Suprapubic skin (tissue), 4 donors: ENCODE measurements at places on chromosomes 16 and 17. TPM values are rescaled to one million over a fixed set of nuclear protein-coding genes. Genes with fewer than 3 reads are reported as not detected.

DNA sequence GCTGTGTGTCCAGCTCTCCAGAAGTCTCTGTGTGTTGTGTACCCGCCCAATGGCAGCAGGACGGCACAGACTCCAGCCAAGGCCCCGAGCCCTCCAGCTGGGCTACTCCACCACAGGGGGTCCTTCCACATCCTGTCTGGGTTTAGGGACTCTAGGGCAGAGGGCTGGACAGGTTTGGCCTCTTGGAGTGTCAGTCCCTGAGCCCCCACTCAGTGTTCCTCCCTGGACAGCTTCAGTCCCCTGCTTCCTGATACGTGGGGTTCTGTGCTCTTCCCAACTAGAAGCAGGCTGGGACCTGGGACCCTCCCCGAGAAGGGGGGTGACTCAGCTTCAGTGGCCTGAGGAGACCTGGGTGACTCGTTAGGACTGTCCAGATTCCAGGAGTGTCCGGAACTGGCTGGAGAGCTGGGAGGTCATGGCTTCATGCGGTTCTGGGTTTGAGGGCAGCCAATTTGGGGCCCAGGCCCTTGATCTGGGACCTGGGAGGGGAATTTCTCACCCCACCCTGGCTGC is 4.2 kb downstream of the CDK3 start:
- H3K27ac ChIP-seq: peak overlapping the region; percentile 11
- no peaks in the 10 kb centered on the region for H3K27me3 ChIP-seq
- peaks cover 52% of the 10 kb centered on the region for H3K36me3 ChIP-seq
- no peak overlapping the region for H3K4me3 ChIP-seq
- DNase-seq: no peak

DNA sequence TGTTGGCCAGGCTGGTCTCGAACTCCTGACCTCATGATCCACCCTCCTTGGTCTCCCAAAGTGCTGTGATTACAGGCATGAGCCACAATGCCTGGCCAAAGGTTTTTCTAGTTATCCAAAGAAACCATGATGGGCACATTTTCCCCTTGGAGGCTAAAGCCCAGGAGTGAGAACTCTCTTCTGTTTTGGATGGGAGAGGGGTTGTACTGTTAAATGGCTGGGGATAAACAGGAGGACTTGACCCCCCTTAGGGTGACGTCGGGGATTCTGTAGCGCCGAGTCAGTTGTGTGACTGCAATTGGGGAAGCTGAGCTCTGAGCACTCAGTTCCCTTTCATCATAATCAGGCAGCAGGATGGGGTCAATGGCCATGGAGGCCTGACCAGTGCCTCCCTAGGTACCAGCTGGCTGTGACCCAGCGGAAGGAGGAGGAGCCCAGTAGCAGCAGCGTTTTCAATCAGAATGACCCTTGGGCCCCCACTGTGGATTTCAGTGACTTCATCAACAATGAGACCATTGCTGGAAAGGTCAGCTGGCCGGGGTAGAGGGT is 4.1 kb downstream of the AOC3 start:
- peak; percentile 34 for DNase-seq
- H3K27ac ChIP-seq: no peak overlapping the region
- H3K4me1 ChIP-seq: peaks cover 5% of the 10 kb centered on the region
- no peaks in the 10 kb centered on the region for H3K27me3 ChIP-seq
- H3K36me3 ChIP-seq: no peaks in the 10 kb centered on the region
- H3K4me3 ChIP-seq: no peak overlapping the region

DNA sequence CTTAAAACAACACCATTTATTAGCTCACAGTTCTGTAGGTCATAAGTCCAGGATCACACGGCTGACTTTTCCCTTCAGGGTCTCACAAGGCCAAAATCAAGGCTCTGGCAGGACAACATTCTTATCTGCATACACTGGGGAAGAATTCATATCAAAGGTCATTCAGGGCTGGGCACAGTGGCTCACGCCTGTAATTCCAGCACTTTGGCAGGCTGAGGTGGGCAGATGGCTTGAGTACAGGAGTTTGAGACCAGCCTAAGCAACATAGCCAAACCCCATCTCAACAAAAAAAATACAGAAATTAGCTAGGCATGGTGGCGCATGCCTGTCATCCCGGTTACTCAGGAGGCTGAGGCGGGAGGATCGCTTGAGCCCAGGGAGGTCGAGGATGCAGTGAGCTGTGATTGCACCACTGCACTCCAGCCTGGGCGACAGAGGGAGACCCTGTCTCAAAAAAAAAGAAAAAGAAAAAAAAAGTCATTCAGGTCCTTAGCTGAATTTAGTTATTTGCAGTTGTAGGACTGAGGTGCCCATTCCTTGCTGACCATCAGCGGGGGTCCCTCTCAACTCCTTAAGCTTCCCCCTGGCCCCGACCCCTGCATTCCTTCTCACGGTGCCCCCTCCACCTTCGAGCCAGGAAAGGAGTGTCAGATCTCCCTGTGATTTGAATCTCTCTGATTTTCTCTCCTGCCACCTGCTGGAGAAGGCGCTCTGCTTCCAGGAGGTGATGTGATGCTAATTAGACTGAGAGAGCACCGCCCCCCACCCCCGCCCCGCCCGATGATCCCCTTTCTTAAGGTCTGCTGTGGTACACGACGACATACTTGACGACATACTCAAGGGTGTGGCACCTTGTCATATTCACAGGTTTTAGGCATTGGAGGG is 91.8 kb upstream of the CLEC18A start:
- no peak overlapping the region for H3K27ac ChIP-seq
- no peak for DNase-seq
- peaks cover 14% of the 10 kb centered on the region for H3K4me1 ChIP-seq
- no peak overlapping the region for H3K4me3 ChIP-seq

GRCh38 chr17:34549966-34550365 is 29.4 kb upstream of the TMEM132E start:
- H3K27me3 ChIP-seq: peaks cover 39% of the 10 kb centered on the region
- H3K36me3 ChIP-seq: no peaks in the 10 kb centered on the region
- no peaks in the 10 kb centered on the region for H3K4me1 ChIP-seq
- H3K27ac ChIP-seq: no peak overlapping the region

DNA sequence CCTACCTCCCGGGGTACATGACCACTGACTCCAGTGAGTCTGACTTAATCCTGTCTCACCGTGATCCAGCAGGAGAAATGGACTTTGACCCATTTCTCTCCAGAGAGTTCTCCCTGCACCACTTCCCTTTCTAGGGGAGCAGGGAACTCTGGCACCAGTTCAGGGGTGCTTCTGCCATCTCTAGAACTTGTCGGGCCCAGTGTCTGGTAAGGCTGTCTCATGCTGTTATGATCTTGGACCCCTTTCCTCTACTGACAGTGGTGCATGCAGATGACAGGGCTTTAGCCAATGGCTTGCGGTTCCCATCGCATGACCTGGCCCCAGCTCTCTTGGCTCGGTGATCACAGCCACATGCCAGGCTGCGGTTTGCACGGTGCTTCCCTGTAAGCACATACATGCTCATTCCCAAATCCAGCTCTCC is 62.0 kb downstream of the SLC39A11 start:
- DNase-seq: no peak
- H3K27me3 ChIP-seq: no peaks in the 10 kb centered on the region

DNA sequence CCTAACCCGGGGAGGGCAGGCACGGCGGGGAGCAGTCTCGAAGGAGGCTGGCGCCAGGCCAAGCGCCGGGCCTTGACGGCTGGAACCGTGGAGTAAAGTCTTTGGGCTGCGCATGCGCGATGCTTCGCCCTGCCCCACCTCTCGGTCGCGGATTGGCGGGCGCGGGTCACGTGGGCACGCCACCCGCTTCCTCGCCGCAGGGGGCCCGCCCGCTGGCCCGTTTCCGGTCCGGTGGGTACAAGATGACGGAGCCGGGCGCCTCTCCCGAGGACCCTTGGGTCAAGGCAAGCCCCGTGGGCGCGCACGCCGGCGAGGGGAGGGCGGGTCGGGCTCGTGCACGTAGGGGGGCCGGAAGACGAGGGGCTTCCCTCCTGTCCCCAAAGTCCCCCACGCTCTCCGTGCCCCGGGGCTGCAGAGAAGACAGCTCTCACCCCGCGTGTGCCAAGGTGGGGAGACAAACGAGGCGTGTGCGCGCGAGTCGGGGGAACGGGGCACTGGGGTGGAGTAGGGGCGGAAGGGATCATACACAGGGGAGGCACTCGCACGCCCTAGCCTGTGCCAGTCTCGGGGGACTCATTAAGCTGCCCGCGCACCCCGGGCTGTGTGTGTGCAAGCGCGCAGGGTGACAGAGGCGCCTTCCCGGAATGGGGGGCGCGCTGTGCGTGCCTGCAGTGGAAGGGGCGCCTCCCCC is at the start of gene MLX:
MLX (plus strand) TSS at position 218 of the 691 bp plus-strand sequence; CDS start at position 243, 25 bp downstream.
- H3K27ac ChIP-seq: peak within 1 kb of the TSS; percentile 89
- peak; percentile 96 for DNase-seq
- peak within 1 kb of the TSS; percentile 85 for H3K4me3 ChIP-seq
- H3K27me3 ChIP-seq: no peaks in the 10 kb centered on the region
- H3K36me3 ChIP-seq: peaks cover 57% of the 10 kb centered on the region
- H3K4me1 ChIP-seq: peaks cover 57% of the 10 kb centered on the region

GRCh38 chr16:80569440-80570105 is 28.8 kb downstream of the DYNLRB2 start:
- H3K36me3 ChIP-seq: no peaks in the 10 kb centered on the region
- H3K27ac ChIP-seq: no peak overlapping the region
- no peak overlapping the region for H3K4me3 ChIP-seq
- DNase-seq: no peak
- H3K27me3 ChIP-seq: no peaks in the 10 kb centered on the region

- H3K27ac ChIP-seq: no peak overlapping the region
- no peaks in the 10 kb centered on the region for H3K4me1 ChIP-seq
- H3K36me3 ChIP-seq: no peaks in the 10 kb centered on the region
- no peak for DNase-seq
Measured at GRCh38 chr16:76035689-76036088, 241.5 kb upstream of the CNTNAP4 start.

The FAM20A gene
- 4.4 TPM for total RNA-seq

DNA sequence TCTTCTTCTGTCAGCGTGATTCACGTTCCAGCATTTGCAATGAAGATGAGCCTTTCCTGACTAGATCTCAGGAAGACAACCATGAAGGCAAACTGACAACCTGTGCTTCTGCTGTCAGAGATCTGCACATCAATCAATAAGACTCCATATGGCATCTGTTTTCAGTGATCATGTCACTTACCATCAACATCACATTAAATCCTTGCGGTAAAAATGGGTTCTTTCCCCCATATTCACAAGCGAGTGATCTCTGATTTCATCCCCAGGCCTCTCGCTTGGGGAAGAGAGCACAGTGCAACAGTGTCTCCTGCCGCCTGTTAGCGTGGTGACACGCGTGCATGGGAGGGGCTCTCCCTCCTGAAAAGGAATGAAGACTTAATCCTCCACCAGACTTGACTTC is 11.1 kb downstream of the NACA2 start:
- H3K36me3 ChIP-seq: no peaks in the 10 kb centered on the region
- H3K27me3 ChIP-seq: peaks cover 18% of the 10 kb centered on the region
- no peaks in the 10 kb centered on the region for H3K4me1 ChIP-seq

GRCh38 chr17:32314636-32315035 is 27.3 kb downstream of the C17orf75 start:
- H3K4me1 ChIP-seq: no peaks in the 10 kb centered on the region
- no peak overlapping the region for H3K27ac ChIP-seq
- H3K36me3 ChIP-seq: no peaks in the 10 kb centered on the region
- H3K4me3 ChIP-seq: no peak overlapping the region

DNA sequence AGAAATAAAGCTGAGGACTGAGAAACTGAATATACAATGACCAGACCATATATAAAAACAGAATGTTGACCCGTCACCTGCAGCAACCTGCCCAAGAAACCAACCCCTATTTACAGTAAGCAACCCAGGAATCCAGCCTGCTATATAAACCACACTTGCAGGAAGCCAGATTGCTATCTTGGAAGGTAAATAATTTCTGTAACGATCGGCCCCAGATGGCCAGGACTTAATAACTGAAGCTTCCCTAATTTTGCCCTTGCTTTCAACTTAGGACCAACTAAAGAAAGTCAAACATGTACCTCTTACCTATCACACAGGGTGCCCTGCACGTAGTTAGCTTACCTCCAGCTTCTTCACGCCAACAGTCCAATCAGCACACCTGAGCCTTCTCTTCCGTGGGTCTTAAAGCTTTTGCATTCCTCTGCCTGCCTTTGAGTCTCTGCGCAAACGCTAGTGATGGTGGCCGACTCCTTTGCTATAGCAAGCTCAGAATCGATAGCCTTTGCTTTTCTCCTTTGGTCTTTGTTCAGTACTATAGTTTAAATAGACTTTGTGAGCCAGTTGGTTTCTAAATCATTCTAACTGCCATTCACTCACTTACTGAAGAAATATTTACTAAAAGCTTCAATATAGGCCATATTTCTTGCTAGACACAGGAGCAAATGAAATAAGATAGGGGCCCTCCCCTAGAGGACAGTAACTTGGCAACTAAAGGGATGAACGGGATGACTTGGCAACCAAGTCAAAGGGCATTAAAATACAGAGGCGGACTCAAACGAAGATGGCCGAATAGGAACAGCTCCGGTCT is 31.3 kb downstream of the MPHOSPH6 start:
- no peak overlapping the region for H3K27ac ChIP-seq
- DNase-seq: no peak
- no peaks in the 10 kb centered on the region for H3K4me1 ChIP-seq
- H3K4me3 ChIP-seq: peak overlapping the region; percentile 26
